ENCODE measurements at places on chromosomes 7 and 10. TPM values are rescaled to one million over a fixed set of nuclear protein-coding genes. Genes with fewer than 3 reads are reported as not detected.

PNLIPRP3 gene
- not detected for total RNA-seq

GCK gene
- 0.15 TPM for total RNA-seq

GRCh38 chr10:116134322-116134721, 138.7 kb downstream of the GFRA1 start:
- no peak for DNase-seq

DNA sequence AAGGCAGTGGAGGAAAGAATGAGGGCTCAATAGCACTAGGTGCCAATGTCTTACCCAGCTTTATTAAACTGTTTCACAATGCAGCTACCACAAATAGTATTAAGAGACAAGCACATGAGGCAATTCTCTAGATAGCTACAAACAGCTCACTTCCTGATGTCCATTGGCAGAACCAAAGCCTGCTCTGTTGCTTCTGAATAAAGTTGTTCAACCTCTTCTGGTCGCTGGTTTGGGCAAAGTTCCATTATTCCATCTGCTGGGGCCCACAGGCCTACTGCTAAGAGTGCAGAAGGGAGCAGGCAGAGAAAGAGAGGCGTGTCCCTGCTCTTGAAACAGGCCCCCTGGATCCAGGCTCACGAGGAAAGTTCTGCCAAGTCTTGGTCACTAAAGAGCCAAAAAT, 173.9 kb downstream of the ZNF438 start:
- DNase-seq = no peak

DNA sequence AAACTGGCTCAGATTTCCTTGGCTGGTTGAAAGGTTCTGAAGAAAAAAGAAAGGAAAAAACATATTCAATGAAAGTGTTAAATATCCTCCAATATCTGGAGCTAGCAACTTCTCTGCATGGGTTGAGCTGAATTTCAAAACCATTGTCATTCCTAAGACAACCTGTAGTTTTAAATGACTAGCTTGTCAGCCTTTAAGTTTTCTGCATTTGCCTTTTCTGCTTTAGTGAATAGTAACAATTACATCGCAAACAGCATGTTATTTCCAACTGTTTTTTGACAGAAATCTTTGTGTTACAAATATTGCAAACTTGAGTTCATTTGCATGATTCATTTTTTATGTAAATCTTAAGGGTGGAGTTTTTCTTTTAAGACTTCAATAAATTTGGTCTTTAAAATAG, 852.3 kb upstream of the CELF2 start:
- no peak for DNase-seq

DNA sequence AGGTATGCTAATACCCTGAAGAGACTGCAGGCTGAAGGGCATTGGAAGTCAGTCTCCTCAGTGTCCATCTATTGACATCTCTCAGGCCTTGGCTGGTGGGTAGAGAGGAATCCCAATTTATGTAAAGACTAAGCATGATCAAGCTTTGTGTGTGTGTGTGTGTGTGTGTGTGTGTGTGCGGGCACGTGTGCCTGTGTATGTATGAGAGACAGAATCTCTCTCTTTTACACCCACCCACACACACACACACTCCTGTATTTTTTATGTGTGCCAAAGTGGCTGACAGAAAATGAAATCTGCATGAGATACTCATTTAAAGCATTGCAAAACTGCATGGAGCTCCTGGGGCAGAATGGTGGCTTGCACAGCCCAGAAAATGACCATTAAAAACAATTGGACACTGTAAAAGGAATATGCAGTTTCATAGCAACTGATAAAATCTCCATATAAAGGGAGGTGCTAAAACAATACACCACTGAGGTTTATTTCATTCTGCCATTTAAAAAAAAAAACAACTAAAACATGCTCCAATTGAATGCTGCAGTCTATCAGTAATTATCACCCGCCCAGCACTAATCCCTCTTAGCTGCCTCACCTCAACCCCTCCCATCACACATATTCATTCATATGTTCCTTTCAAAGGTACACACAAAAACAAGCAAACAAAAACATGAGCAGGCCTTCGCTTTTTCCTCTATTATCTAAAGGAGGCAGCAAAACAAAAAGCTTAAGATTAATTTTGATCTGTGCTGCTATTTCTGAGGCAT, 385.0 kb downstream of the KCNMA1 start:
- DNase-seq = no peak

DNA sequence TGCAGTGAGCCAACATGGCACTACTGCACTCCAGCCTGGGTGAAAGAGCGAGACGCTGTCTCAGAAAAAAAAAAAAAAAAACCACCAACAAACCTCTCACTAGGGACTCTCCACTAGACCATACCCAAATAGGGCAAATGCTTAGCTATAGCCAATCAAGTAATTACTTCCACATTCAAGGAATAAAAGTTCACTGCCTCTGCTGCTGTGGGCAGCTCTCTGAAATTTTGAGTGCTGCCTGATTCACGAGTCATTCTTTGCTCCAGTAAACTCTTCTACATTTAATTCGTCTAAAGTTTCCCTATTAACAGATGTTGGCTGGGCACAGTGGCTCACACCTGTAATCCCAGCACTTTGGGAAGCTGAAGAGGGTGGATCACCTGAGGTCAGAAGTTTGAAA, 4.7 kb upstream of the NRBF2 start:
- no peak for DNase-seq

DNA sequence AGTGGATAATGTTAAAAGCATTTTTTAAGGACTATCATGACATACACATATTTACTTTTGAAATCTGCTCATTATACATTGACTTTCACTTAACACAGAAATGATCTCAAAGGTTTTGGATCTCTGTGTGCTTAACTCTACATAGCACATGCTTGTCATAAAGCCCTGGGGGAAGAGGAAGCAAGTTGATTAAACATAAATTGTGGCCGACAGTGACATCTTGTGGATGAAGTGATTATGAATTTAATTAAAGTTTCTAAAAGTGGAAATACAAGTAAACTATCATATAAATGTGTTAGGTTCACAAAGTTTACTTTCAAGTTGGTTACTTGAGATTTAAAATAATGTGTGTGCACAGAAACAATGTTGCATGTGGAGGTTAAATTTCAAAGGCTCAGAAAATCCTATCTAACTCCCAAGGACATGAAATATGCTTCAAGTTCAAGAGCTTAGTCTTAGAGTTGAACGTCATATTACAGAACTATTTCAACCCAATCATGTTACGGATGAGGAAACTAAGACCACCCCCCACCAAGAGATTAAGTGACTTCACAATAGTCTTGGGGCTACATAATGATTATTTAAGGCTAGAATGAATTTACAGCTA, 1247.8 kb downstream of the GATA3 start:
- no peak for DNase-seq

DNA sequence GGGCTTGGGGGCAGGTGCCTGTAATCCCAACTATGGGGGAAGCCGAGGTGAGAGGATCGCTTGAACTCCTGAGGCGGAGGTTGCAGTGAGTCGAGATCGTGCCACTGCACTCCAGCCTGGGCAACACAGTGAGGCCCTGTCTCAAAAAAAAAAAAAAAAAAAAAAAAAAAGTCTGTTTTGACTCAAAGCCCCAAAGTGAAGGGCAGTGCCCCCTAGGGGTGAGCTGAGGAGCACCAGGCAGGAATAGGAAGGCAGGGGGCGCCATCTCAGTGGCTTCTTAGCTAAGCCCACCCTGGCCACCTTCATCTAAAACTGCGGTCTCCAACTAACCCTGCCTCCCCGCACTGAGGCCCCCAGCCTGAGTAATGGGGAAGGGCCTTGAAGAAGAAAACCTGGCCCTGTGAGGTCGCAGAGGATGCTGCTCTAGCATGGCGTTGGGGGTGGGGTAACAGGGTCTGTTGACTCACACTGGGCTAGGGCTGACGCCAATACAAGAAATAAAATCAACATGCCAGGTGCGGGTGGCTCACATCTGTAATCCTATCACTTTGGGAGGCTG, 9.8 kb downstream of the PODXL start:
- DNase-seq = no peak
